ENCODE measurements at places on chromosomes 5 and 9. TPM values are rescaled to one million over a fixed set of nuclear protein-coding genes. Genes with fewer than 3 reads are reported as not detected.

MEF2C gene
- 4.5 TPM for total RNA-seq

WDR38 gene
- not detected for total RNA-seq

- ATAC-seq: peak; percentile 26
Observed at GRCh38 chr5:148125641-148126040, 42.7 kb upstream of the SPINK14 start.

DNA sequence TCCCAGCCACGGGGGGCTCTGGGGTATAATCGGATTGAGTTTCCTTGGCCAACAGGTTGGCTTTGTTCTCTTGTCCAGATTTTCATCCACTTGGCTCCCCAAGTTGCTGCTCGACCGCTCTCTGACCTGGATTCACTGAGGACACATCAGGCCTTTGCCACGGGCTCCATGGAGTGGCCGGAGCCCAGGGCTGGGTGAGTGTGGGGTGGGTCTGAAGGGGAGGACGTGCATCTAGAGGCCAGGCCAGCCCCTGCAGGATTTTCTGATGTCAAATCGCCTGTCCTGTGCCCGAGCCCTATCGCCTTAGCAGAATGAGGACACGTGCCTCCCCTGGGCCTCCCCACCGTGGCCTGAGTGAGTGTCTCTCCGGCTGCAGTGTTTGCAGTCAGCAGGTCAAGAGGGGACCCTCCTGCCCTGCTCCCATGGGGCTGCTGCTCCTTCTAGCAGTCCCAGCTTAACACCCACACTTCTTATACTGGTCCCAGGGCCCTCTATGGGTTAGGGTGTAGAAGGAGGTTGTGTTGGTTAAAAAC, 89.1 kb upstream of the BOD1 start:
- ATAC-seq: no peak

GRCh38 chr9:131461166-131461565, 41.6 kb upstream of the POMT1 start:
- ATAC-seq: no peak
